H54 (cell line): ENCODE measurements at places on chromosomes 3 and 15.

- DNase-seq, result no peak
Observed at GRCh38 chr15:81562986-81563385, 189.0 kb upstream of the TMC3 start.

GRCh38 chr3:155656466-155656865 lies 88.4 kb downstream of the PLCH1 start:
- no peak for DNase-seq

GRCh38 chr3:159057621-159058020 lies 255.8 kb downstream of the MFSD1 start:
- DNase-seq, result no peak

- no peak for DNase-seq
Observed at GRCh38 chr3:7630351-7630911, 769.5 kb downstream of the GRM7 start.
